ENCODE measurements at places on chromosomes 1 and 21.
A peak's percentile ranks its signal among the peaks of the same experiment; 100 is the strongest.

- DNase-seq, result no peak
Observed at GRCh38 chr1:174666248-174666647, 218.5 kb downstream of the GPR52 start.

GRCh38 chr1:209513226-209513625 is 70.3 kb upstream of the CAMK1G start:
- DNase-seq, result peak; percentile 50

DNA sequence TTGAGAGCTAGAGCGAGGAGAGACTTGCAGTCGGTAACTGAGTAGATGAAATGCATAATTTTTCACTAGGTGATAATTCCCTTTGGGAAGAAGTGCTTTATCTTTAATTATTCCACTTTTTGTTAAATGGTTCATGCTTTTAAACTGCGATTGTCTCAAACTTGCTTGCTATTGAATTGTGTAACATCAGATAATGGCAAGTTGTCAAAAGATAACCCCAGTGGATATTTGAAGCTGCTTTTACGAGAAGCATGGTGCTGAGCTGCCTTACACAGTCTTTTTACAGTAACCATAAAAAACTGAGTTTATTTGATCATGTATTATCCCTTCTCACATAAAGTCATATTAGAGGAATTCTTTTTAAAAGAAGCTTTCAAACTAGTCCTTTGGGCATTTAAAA is 30.2 kb downstream of the TMEM50B start:
- no peak for DNase-seq

- DNase-seq, result no peak
Observed at GRCh38 chr1:37042506-37042905, 8.2 kb upstream of the GRIK3 start.

- DNase-seq, result peak; percentile 8
Observed at GRCh38 chr1:29804181-29804899, 568.0 kb downstream of the PTPRU start.

- DNase-seq, result no peak
Observed at GRCh38 chr1:172238965-172239364, 181.5 kb upstream of the C1orf105 start.

DNA sequence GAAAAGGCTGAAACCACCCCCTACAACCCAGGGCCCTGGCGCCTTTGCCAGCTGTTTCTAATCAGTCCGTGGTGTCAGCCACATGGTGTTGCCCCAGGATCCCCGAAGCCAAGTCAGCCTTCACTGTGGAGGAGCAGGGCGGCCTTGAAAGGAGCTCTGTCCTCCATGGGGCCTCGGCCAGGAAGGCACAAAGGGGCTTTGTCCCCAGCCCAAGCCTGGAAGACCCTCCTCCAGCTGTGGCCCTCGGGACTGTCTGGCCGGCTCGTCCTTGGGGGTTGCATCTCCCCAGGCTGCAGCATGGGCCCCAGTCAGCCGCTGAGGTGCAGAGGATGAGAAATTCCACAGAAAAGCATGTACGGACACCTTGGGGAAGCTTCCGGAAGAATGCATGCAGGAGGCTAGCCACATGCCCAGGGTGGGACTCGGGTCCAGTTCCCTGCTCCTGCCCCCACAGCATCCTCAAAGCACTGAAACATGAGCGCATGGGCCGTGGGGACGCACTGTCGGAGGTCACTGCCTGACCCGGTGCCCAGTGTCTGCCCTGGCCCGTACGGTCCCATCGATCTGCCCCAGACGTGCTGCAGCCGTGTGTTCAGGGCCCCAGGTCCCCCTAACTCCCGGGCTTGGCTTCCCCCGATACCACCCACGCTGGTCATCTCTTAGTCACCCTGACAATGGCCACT is 38.6 kb upstream of the POFUT2 start:
- DNase-seq, result peak; percentile 84

DNA sequence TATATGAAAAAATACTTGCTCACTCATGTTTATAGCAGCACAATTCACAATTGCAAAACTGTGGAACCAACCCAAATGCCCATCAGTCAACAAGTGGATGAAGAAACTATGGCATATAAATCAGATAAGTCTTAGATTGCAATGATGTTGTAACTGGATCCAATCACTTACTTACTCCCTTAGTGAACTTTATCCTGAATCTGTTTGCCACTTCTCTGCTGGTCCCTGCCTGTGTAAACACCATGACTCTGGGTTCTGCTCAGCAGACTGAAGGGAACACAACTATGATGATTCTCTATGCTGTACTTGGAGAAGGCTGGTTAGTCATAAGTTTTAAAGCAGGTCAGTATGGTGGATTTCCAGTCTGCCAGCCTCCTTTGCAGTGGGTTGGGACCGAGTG is 391.2 kb downstream of the RWDD3 start:
- DNase-seq, result no peak

DNA sequence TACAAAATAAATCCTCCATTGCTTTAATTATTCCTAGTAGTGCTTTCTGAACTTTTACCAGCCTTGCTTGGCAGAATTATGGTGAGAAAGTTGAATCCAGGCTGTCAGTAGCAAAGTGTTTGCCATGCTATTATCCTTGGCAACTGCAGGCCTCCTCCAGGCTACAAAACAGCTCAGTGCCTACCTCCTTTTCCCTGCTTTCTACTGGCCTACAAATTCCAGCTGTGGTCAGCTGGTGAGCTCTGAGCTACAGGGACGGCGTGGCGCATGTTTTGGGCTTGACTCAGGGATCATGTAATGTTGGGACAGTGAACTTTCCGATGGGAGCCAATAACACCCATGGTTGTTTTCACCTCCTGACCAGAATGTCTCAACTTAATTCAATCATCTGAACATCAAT is 456.1 kb upstream of the ADAMTS5 start:
- DNase-seq, result peak; percentile 86

DNA sequence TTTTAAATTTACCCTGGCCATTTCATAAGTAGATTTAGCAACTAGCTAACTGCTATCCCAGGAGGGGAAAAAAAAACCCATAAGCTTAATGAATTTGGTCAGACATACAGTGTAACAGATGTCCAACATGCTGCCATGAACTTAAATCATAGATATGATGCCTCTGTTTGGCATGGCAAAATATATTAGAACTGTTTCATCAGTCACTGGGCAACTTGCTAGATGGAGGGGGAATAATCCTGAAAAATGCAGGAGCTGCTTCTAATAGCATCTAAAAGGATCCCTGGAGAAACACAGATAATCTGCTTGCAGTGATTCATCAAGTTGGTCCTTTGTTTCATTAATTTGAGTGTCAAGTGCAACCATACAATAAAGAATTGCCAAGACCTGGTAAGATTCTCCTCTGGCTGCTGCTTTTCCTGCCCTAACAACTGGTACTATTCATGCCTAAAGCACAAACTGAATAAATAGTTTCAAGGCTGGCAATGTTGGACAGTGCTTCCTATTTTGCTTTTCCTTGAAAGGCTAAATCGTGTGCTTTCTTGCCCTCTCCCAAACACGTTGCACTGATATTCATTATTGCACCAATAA is 1.5 kb upstream of the ST6GALNAC5 start:
- no peak for DNase-seq

DNA sequence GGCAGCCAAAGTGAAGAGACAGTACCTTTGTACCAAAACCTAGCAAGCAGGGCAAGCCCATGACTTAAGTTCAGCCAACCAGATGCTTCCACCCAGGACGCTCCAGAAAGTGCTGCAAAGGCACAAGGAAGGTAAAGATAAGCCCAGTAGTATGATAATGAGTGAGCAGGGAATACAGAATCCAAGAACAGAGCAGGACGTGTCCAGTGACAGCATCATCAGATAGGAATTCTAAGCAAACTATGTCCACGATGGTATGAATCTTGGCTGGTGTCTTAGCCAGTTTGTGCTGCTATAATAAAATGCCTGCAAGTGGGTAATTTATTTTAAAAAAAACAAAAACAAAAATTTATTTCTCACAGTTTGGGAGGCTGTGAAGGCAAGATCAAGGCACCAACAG is 13.6 kb downstream of the GJA4 start:
- DNase-seq, result peak; percentile 77

DNA sequence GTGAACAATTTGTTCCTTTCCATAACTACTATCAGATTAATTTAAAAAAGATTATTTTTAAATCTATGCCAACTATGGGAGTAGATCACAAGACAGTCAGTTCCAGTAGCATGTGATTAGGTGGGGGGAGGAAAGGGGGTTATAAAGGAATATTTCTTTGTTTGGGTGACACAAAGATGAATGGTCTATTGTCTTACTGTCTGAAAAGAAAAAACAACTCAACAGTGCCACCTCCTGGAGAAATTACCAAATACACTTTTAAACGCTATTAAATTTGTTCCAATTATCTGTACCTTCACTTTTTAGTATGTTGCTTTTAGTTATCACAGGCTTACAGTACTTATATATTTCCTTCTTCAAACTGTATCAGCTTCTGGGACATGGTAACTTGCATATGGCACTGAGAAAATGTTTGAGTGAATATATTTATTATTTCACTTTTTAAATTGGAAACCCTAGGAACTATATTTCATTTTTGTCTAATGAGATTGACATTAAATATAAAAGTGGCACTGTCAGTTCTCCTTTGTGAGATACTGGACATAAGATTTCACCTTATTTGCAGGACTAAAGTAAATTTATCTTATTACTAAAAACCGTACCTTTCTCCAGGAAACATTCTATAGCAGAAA is 1.7 kb upstream of the SORT1 start:
- DNase-seq, result peak; percentile 37

DNA sequence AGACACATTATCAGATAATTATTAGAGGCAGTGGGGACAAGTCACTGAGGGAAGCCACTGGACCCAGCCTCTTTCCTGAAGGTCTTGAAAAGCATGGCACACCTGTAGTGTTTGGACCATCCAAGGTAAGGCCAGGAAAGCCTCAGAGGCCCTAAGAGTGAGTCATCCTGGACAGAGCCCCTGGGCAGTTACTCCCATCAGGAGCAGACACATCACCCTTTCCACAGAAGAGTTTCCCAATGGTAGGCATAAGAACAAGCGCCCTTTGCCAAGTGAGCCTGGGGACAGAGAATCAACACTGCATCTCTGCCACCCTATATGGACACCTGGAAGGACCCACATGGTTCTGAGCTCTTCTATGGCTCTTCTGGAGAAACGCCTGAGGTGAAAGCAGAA is 136.0 kb downstream of the PLXNA2 start:
- no peak for DNase-seq

DNA sequence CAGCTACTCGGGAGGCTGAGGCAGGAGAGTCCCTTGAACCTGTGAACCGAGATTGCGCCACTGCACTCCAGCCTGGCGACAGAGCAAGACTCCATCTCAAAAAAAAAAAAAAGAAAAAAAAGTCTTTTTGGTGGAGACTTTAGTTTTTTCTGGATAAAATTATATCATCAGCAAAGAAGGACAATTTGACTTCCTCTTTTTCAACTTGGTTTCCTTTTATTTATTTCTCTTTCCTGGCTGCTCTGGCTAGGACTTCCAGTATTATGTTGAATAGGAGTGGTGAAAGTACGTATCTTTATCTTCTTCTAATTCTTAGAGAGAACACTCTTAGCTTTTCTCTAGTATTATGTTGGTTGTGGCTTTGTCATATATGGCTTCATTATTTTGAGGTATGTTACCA is 130.8 kb downstream of the PCBP3 start:
- DNase-seq, result no peak

DNA sequence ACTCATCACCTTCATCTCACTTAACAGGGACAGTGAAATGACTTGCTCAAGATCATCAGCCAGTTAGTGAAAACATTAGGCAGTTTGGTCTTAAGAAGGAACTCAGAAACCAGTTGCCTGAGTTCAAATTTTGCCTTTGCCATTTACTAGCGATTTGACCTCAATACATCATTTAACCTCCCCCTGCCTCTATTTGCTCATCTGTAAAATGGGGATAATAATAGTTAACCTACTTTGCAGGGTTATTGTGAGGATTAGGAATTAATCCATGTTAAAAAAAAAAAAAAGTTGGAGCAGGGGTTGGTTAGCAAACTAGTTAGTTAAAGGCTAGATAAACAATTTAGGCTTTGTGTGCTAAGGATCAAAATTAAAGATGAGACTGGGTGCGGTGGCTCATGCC is 10.6 kb upstream of the TACSTD2 start:
- no peak for DNase-seq

GRCh38 chr1:27150641-27151040 is 4.3 kb downstream of the SLC9A1 start:
- DNase-seq, result no peak

- no peak for DNase-seq
Observed at GRCh38 chr1:3248155-3249141, 179.4 kb downstream of the PRDM16 start.

DNA sequence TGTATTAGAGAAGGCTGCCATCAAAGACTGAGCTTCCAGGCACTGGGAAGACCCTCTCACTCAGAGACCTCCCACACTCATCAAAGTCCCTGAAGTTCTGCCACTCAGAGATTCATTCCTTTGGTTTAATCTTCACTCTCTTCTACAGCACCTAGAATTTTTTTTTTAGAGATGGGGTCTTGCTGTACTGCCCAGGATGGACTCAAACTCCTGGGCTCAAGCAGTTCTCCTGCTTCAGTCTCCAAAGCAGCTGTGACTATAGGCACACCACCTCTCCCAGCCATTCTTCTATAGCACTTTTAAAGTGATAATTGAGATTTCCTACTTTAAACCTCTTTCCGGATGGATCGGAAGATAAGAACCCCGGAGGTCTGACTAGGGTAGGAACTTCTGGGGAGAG is 3.7 kb upstream of the HP1BP3 start:
- no peak for DNase-seq

DNA sequence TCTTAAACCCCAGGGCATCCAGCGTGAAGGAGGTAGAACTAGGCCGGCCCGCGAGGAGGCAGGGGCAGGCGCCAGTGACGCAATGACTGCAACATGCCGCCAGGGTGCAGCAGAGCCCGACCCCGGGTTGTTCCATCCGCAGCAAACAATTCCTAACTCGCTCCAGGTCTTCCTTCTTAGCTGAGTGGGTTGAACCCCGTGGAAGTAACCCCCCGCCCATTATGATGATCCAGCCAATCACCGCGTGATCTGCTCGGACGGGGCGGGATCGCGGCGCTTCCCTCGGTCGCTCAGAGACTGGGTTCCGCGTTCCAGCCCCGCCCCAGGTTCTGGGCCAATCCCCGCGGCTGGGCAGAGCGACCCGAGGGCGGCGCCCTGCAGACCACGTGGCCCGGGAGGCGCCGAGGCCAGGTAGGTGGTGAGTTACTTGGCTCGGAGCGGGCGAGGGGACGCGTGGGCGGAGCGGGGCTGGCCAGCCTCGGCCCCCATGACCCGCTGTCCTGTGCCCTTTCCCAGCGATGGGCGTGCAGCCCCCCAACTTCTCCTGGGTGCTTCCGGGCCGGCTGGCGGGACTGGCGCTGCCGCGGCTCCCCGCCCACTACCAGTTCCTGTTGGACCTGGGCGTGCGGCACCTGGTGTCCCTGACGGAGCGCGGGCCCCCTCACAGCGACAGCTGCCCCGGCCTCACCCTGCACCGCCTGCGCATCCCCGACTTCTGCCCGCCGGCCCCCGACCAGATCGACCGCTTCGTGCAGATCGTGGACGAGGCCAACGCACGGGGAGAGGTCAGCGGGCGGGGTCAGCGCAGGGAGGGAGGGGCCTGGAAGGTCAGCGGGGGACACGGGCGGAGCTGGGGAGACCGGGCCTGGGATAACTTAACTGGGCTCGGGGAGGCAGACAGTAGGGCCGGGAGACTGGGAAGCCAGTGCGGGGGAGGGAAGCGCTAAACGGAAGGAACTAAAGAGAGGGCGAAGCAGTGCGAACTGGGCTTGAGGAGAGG is at the start of gene DUSP23:
DUSP23 (plus strand) TSS at position 380 of the 1,000 bp plus-strand sequence; CDS start at position 519, 139 bp downstream.
- DNase-seq, result peak; percentile 99
